ENCODE measurements at places on chromosomes 2 and 18.

- peak; percentile 68 for DNase-seq
Measured at GRCh38 chr2:18993756-18994338, 364.6 kb downstream of the OSR1 start.

GRCh38 chr2:174577967-174578589 is 19.5 kb downstream of the WIPF1 start:
- peak; percentile 83 for DNase-seq

DNA sequence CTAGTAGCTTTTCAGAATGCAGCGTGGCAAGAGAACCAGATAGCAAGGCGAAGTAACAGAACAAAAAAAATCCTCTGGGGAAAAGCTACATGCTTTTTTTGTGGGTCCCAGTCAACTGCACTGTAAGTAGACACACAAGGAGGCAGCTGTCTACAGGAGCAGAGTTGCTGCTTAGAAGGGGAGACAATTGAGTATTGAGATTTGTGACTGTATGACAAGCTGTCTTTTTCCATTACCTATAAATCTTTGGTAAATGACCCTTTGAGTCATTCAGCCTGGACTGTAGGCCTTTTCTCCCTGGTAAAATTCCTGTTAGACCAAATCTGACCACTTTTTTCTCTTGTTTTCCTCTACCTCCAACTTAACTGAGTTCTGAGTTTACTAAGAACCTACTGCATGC is 144.1 kb upstream of the FOSL2 start:
- peak; percentile 47 for DNase-seq

GRCh38 chr2:141611981-141612380 is 518.8 kb downstream of the LRP1B start:
- DNase-seq = peak; percentile 4

DNA sequence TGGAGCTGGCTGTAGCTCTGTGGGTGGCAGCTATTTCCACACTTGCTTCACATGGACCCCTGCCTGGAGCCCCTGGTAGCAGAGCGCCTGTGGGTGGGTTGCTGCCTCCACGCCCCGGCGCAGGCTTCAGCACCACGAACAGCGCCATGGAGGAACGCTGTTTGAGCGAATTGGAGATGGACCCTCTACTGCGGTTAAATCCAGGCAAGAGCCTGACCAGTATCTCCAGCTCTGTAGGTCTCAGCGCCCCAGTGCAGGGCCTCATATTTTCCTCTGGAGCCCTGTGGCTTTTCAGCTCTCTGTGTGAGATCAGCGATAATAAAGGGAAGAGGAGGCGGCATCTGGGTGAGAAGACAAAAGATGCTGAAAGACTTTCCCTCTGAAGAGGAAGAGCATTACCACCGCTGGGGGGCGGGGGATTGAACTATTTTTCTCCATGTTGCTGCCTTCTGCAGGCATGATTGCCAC is 12.0 kb downstream of the ONECUT2 start:
- peak; percentile 40 for DNase-seq

DNA sequence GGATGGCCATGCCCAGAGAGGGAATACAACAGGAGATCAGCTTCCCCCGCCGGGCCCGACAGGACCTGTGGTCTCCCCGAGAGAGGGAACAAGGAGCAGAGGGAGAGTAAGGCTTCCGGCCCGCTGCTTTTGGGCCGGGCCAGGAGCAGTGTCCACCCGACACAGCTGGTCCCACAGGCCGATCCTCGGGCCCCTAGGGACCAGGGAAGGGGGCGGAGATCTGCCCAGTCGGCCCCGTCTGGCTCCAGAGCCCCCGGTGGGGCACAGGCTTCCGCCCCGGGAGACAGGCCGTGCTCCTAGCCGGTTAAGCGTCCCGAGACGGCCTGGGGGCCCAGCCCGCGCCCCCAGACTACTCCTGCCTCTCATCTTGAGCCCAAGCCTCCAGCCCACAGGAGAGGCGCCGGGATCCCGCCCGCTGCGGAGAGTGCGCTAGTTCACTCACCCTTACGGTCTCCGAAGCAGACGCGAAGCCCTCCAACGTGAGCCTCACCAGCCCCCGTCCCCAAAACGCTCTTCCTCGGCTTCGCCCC is at the start of gene MCFD2:
Gene MCFD2 (minus strand): TSS at position 526 of the 530 bp plus-strand sequence. CDS start 6,635 bp downstream, outside the sequence.
- peak; percentile 8 for DNase-seq

- DNase-seq = no peak
Measured at GRCh38 chr2:20216130-20217025, 8.6 kb downstream of the SDC1 start.

GRCh38 chr2:3741396-3741795 is 38.0 kb downstream of the DCDC2C start:
- DNase-seq = no peak

GRCh38 chr2:157364257-157364974 is 38.8 kb upstream of the ERMN start:
- peak; percentile 35 for DNase-seq

GRCh38 chr2:64318476-64318748 is 135.6 kb upstream of the LGALSL start:
- no peak for DNase-seq

GRCh38 chr2:237661799-237662328 is 34.5 kb downstream of the LRRFIP1 start:
- DNase-seq = no peak

Data from fibroblast of upper back skin (primary cell).